Endothelial cell of umbilical vein (primary cell): ENCODE measurements at places on chromosomes 3 and 15. TPM values are rescaled to one million over a fixed set of nuclear protein-coding genes. Genes with fewer than 3 reads are reported as not detected.

COLQ gene
- 1.1 and 2.3 TPM in 2 replicates for total RNA-seq

FBN1 gene
- 88.1 and 111 TPM in 2 replicates for total RNA-seq

ILDR1 gene
- total RNA-seq, result not detected in 2 replicates

FGF7 gene
- not detected in 2 replicates for total RNA-seq

HTR3E gene
- not detected in 2 replicates for total RNA-seq

MEIS2 gene
- total RNA-seq, result 22.5 and 27.1 TPM in 2 replicates

SLC15A2 gene
- total RNA-seq, result 0.11 and 0.60 TPM in 2 replicates

SCAMP2 gene
- 61.1 and 67.3 TPM in 2 replicates for total RNA-seq

CPEB1 gene
- total RNA-seq, result not detected in 2 replicates

ALPK3 gene
- 36.2 and 41.7 TPM in 2 replicates for total RNA-seq

GAP43 gene
- total RNA-seq, result not detected in 2 replicates

RAB43 gene
- 22.6 and 31.5 TPM in 2 replicates for total RNA-seq

ARGFX gene
- not detected in 2 replicates for total RNA-seq

SLC22A13 gene
- total RNA-seq, result 0.44 and 0.53 TPM in 2 replicates

SLC24A5 gene
- not detected in 2 replicates for total RNA-seq

EPHB3 gene
- not detected in 2 replicates for total RNA-seq

ANKRD63 gene
- not detected in 2 replicates for total RNA-seq

ACKR2 gene
- total RNA-seq, result not detected in 2 replicates

RLBP1 gene
- not detected in 2 replicates for total RNA-seq

PIERCE2 gene
- total RNA-seq, result 1.9 and 2.3 TPM in 2 replicates

SLC12A1 gene
- total RNA-seq, result not detected in 2 replicates

SAMD7 gene
- total RNA-seq, result not detected in 2 replicates

CLDN1 gene
- total RNA-seq, result 0.27 and 0.32 TPM in 2 replicates

MOBP gene
- total RNA-seq, result 0.44 and 2.0 TPM in 2 replicates

UCN2 gene
- not detected in 2 replicates for total RNA-seq

CLDN16 gene
- not detected in 2 replicates for total RNA-seq

STRA6 gene
- not detected in 2 replicates for total RNA-seq

GATA2 gene
- total RNA-seq, result 62.2 and 63.9 TPM in 2 replicates

DNAH12 gene
- total RNA-seq, result 0.20 TPM in 1 of 2 replicates, not detected in the other

LRRN1 gene
- total RNA-seq, result not detected in 2 replicates

CHDH gene
- total RNA-seq, result 0.04 and 0.46 TPM in 2 replicates

TRH gene
- not detected in 2 replicates for total RNA-seq

GOLGA8R gene
- total RNA-seq, result 2.0 and 2.2 TPM in 2 replicates
